ENCODE measurements at places on chromosomes 12 and 14.

DNA sequence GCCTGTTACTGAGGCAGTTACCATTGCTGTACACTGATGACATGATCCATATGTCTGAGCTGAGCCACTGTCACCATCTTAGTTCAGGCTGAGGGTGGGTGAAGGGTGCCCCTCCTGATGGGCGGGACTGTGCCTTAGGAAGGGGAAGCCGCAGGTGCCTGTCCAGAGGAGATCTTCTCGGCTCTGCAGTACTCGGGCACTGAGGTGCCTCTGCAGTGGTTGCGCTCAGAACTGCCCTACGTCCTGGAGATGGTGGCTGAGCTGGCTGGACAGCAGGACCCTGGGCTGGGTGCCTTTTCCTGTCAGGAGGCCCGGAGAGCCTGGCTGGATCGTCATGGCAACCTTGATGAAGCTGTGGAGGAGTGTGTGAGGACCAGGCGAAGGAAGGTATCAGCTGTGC, 3.7 kb downstream of the RNF31 start:
- DNase-seq = no peak

DNA sequence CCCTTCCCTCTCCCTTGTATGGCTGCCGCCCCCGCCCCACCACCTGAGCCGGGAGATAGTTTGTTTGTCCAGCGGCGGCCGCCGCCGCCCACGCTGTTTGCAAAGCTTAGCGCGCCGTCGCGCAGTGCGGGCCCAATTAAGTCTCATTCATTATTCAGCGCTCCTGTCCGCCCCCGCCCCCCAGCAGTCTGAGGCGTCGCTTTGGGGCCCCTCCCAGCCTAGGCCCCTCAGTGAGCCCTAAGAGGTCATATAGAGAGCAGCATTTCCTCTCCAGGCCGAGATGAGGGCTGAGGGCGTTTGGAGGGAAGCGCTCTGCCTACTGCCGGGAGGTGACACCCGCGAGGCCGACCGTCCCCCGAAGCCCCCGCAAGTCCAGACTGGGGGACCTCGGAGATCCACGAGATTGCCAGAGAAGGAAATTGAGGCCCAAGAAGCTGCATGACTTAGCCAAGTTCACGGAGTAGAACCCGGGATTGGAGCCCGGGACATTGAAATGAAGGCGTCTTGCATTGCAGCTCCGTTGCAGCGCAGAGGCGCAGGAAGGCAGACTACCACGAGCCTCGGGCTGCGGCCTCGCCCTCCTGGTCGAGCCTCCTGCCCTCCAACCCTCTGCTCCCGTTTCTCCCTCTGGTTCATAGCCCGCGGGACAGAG, at the start of gene DNAJC22:
Gene DNAJC22 (plus strand): TSS at position 230 of the 652 bp plus-strand sequence. CDS start 1,985 bp downstream, outside the sequence.
- DNase-seq = no peak

GRCh38 chr12:8987685-8988084, 1.7 kb upstream of the KLRG1 start:
- DNase-seq = no peak

GRCh38 chr14:41051801-41052200, 554.9 kb upstream of the LRFN5 start:
- no peak for DNase-seq

DNA sequence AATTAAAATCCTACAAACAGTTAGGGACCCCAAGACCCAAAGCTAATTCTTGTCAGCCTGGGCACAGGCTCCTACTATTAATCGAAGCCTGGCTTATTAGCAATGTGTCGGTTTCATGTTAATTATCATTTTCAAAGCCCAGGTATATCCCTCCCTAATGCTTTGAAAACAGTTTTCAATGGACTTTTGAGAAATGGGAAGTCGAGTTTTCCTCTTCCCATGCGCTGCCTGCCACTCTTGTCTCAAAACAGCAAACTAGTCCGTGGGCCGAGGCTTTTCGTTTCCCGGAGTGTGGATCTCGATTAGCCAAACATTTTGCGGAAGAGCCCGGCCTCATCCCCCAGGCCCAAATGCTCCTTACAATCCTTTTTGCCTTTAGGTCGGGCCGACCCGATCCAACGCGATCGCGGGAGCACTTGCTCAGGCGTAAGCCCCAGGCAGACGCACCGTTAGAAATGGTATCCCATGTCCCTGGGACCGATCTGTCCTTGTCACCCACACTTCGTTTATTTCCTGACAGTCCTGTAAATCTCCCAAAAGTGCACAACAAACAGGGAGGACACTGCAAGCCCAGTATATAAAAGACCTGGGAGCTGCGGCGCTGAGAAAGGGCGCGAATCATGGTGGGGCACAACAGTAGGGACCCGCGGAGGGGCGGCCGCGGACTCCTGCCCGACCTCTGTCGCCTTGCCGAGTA, 1.5 kb downstream of the SIX6 start:
- DNase-seq = no peak

GRCh38 chr12:64034901-64035576, 187.1 kb downstream of the KICS2 start:
- no peak for DNase-seq

GRCh38 chr12:75479963-75480461, 543 bp upstream of the GLIPR1 start:
- no peak for DNase-seq

GRCh38 chr14:26636561-26636960, 38.7 kb upstream of the NOVA1 start:
- no peak for DNase-seq

- no peak for DNase-seq
Measured at GRCh38 chr14:68112442-68112841, 292.9 kb downstream of the RAD51B start.

DNA sequence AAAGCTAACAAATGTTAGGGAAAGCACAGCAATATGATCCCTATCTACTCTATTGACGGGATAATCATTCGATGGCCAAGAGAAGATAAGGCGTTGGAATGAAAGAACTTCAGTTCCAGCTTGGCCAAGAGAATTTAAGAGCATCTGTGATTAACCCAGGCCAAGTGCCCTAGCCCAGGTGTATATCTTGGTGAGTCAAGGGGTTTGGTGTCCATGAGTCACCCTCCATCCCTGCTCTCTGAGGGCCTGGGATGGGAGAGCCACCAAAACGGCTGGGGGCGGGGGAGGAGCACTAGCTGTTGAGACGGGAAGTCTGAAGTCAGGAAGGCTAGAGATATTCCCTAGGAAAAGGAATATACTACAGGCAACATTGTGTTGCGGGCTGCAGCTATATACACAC, 13.0 kb downstream of the TBPL2 start:
- DNase-seq = no peak

- no peak for DNase-seq
Measured at GRCh38 chr12:104463368-104463767, 6.6 kb downstream of the CHST11 start.

Data from activated CD4-positive, alpha-beta T cell treated with anti-CD3 and anti-CD28 coated beads, Interleukin-2, amount 50 U/mL, for 24 hours (primary cell).